ENCODE measurements at places on chromosomes 6 and 20.

DNA sequence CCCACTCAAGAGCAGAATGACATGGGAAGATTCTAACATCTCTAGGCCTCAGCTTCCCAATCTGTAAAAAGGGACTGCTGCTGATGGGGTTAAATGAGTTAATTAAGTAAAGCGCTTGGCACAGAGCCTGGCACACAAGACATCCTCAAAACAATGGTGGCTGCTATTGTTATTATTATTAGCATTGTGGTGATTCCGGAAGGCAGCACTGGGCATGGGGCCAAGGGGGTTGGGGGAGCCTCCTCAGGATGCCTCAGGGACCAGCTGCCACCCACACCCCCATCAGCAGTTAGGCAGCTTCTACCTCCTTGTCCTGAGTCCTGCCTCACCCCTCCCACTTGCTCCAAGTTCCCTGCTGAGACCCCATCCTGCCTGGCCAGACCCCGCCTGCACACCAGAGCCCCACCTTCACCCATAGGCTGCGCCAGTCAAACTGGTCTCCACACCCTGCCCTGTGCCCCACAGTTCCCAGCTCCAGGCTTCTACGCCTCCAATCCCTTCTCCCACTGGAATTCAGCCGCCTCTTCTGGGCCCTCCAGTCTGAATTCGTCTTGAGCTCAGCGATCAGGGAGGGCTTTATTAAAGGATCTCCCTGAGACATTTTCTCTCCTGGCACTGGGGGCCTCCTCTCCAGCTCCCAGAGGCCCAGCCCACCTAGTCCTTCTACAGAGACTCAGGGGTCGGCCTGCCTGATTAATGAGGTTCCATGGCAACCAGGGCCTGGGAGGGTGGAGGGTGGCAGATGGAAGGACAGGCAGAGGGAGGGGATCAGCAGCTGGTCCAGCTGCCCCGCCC lies 1.5 kb downstream of the E2F1 start:
- DNase-seq, result peak; percentile 33

- DNase-seq, result no peak
Measured at GRCh38 chr6:43746613-43747102, 23.4 kb upstream of the VEGFA start.

GRCh38 chr6:43250992-43251373 lies 7.7 kb downstream of the TTBK1 start:
- no peak for DNase-seq

DNA sequence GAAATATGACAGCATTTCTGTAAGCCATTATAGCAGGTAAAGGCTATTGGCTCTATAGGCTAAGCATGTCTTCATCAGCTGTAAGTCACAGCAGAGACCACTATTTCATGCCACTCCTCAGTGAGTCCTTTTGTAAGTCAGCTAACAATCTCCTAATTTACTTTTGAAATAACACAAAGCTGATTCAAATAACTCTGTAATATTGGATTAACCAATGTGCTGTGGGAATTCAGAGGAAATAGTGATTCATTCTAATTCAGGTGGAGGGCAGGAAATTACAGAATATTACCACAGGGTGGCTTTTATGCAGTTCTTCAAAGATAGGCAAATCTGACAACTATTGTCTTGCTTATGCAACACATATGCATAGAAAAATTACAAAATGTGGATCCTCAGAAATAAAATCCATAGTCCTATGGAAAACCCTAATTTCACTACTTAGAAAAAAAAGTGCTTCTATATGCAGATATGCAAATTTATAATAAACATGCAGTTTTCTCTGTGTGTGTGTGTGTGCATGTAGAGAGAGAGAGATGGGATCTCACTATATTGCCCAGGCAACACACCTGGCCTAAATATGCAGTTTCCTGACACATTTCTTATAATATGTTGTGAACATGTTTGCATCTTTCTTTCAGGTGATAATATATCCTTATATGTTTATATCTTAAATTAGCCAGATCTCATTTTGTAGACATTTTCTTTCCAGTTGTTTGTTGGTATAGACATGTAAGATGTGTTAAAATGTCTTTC lies 4.8 kb upstream of the SMIM28 start:
- DNase-seq, result peak; percentile 39

DNA sequence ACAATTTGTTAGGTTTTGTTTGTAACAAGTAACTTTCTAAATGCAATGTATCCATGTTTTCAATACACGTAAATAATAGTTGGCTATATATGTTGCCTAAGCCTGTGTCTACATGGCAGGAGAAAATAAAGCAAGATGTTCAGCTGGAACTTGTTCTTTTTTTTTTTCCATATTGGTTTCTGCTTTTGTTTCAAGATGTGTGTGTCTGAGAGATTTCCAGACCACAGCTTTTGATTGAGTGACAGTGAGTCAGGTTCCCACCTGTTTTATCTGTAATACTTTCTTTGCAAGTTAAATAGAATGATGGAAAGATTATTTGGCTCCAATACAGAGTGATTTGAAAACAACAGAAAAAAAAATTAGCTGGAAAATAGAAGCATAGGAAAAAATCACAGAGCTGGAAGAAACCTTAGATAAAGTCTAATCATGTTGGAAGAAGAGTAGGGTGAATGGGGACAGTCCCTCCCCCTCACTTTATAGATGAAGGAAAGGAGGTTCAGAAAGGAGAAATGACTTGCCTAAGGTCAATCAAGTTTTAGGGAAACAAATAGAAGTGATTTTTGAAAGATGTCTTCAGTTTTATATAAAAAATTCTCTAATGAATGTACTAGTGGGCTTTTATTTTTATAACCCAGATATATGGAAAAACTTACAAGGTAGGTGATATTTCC lies 150.9 kb upstream of the STMND1 start:
- no peak for DNase-seq

DNA sequence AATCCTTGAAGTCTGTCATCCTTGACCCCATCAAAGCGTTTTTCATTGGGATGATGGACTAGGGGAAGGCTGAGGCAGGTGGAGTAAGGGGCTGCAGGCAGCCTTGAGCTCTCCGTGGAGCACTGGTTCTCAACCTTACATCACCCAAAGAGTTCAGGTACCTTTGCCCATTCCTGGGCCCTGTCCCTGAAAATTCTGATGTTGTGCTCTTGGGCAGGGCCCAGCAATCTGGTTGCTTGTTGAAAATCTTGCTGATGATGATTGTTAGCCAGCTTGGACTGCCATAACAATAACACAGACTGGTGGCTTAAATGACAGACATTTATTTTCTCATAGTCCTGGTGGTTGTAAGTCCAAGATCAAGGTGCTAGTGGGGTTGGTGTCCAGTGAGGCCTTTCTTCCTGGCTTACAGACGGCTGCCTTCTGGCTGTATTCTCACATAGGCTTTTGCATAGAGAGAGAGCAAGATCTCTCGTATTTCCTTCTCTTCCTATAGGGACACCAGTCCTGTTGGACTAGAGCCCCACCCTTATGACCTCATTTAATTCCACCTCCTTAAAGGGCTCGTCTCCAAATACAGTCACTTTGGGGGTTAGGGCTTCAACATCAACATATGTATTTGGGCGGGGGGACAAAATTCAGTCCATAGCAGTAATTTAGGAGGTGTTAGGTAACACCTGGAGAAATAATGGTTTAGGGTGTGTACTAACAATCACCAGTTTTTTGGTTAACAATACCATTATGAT lies 104.9 kb downstream of the PLEKHG1 start:
- DNase-seq, result no peak

- no peak for DNase-seq
Measured at GRCh38 chr6:154292855-154293519, 63.6 kb downstream of the IPCEF1 start.
